Right atrium auricular region (tissue), 2 donors: ENCODE measurements at places on chromosomes 3 and 15.
A peak's percentile ranks its signal among the peaks of the same experiment; 100 is the strongest.

GRCh38 chr3:29207427-29207826 lies 73.4 kb upstream of the RBMS3 start:
- DNase-seq: no peak

DNA sequence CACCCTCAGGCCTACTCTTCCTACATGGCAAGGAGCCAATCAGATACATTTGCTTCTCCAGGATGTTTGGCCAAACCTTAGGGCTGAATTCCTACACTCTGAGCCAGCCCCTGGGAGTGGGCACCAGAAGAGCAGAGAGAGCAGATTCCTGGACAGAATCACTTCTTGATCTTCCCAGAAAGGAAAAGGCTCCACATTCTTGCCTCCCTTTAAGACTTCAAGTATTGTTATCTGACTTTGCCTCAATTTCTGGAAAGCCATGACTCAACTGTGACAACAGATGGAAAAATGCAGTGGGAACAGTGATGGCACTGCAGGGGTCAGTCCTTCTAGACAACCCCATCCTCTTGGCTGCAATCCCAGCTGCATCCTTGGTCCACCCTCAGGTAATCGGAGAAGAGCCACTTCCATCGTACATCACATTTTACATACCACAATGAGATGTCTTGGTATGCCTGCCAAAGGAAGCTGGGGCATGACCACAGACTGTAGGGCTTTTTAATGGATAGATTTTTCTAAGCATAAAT lies 21.0 kb downstream of the SLCO2A1 start:
- DNase-seq: peak; percentile 49

DNA sequence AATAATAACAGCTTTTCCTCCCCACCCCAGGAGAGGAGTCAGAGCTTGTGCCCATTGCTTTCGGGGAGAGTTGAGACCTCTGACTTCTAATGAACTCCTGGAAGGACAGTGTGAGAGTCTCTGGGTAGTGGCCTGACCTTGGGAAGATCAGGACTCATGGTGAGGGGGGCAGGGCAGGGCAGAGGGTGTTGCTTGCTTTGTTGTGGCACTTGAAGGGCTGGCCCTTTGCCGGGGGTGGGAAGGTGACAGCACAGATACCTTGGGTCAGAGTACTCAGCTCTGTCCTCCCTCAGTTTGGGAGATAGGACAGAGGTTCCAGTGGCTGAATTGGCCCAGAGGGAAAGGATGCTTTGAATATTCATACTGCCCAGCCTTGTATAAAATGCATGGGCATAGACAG lies 15.8 kb downstream of the RBP2 start:
- no peak for DNase-seq

DNA sequence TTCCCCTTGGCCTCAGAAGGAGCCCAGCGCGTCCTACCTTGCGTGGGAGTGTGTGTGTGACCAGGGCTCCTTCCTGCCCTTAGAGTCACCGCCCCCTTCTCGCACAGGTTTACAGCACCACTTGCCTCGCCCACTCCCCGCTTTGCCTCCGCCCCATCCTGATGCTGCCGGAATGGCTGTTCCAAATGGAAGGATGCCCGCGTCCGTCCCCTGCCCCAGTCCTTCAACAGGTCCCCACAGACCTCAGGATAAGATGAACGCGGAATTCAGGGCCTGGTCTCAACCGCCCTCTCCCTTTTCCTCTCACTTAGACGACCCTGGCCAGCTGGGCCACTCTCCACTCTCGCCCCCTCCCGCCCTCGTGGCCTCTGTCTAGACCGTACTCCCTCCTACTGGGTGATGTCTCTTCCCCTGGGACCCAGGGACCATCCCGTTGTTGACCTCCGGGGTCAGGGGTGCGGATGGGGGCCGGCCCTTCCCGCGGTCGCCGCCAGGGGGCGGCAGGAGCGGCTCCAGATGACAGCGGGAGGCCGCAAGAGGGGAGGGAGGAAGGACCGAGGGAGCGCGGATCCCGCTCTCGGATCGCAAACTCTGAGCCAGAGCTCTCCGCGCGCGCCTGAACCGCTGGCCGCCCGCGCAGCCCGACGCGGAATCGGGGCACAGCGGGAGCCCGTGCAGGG lies at the start of gene THSD4:
THSD4 (plus strand) TSS at position 585 of the 680 bp plus-strand sequence.
- no peak for DNase-seq

DNA sequence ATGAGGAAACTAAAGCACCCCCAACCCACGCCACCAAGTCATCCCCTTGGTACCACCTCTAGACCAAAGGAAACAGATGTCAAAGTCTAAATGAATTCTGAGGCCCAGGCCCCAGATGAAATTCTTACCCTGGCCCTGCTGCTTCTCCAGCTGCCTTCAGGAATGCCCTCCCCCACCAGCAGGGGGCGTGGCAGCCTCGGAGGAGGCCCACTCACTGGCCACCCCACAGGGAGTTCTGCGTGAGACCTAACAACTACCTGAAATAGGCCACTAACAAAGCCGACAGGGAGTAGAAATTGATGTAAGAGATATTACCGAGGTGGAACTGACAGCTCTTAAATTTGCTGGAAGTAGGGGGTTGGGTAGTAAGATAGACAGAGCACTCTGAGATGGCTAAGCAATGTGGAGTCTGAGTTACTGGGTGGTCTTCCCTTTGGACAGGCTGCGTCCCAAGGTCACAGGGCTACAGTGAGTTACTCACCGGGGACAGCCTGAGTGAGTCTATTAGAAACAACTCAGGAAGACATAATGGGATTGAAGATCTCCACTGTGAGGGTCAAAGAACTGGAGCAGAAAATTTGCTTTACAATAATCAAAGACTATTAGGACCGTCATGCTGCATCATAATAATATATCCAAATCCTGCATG lies 240.7 kb downstream of the SHOX2 start:
- DNase-seq: no peak

DNA sequence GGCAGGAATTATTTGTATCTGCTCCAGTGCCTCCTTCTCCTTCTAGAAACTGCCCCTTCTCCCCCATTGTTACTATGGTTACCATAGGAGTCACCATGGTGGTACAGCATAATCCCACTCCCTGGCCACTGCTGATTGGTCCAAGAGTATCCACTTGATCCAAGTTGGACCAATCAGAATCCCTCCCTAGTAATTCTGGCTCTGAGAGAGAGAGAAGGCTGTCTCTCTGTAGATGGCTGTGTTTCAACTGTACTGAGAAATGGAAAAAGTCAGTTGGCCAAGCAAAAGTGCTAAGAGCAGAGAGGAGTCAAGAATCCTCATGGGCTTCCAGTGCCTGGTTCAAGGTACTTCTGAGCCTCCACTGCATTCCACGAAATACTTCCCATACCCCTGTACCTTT lies 120.6 kb upstream of the SPATA12 start:
- DNase-seq: no peak

GRCh38 chr3:153856932-153857331 lies 264.3 kb upstream of the ARHGEF26 start:
- no peak for DNase-seq

GRCh38 chr15:47184003-47184907 lies 533.0 kb upstream of the SEMA6D start:
- no peak for DNase-seq

GRCh38 chr3:165796701-165797100 lies 40.5 kb downstream of the BCHE start:
- no peak for DNase-seq

DNA sequence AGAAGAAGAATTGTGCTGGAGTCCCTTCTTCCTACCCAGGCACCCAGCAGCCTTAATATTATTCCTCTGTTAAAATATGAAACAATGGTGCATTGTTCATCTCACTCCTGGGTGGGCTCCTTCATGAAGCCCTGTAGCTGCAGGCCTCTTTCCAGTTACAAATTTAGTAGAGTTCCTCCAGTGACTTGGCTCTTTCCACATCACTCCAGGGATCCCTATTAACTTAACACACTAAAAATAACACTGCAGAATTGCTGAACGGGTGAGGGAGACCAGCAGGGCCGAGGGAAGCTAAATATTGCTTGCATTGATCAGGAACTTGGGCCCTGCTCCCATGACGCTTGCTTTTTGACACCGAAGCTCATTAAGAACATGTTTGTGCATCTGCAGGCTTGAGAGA lies 142.3 kb downstream of the PDCD6IP start:
- DNase-seq: no peak

- no peak for DNase-seq
Observed at GRCh38 chr3:167861649-167862048, 126.1 kb downstream of the SERPINI1 start.

DNA sequence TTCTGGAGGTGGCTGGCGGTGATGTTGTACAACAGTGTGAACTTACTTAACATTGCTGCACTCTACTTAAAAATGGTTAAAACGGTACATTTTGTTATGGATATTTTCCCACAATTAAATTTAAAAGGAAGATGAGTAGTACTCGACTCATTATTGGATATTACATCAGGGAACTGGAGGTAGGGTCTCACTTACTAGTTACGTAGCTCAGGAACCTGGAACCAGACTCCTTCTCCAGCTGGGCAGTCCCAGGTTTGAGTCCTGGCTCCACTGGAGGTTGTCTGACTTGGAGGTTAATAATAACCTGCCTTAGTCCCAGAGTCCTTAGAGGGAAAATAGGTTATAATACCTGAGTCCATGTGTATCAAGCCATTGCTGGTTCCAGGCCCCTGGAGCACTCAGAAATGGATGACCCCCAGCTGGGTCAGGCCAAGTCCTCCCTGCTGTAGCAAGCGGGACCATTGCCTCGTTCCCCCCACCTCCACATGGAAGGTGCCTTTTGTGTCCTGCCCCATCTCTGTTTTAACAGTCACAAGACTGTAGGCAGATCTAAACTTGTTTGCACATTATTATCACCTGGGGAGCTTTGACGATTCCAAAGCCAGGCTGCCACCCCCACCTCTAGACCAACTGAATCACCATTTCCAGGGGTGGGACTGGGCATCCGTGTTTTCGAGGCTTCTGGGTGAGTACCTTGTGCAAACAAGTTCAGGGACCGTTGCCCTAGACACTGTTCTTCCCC lies 126.6 kb downstream of the IGF1R start:
- no peak for DNase-seq

DNA sequence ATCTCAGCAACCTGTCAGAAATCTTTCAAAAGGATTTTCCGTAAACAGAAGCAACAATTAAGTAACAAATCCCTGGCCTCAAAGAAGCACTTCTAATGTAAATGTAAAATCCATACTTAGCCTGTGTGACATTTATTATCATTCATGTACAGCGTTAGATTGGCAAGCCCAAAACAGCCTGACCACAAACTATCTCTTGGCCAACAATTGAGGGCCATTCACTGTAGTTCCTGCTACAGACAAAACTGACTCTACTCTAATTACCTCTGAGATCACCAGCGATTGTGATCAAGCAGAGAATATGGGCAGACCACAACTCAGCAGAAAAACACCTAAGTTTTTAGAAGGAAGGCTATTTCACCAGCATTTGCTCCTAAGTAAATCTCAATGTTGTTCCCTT lies 9.2 kb downstream of the SHQ1 start:
- no peak for DNase-seq

- no peak for DNase-seq
Observed at GRCh38 chr3:59885899-59886400, 836.1 kb upstream of the CFAP20DC start.

DNA sequence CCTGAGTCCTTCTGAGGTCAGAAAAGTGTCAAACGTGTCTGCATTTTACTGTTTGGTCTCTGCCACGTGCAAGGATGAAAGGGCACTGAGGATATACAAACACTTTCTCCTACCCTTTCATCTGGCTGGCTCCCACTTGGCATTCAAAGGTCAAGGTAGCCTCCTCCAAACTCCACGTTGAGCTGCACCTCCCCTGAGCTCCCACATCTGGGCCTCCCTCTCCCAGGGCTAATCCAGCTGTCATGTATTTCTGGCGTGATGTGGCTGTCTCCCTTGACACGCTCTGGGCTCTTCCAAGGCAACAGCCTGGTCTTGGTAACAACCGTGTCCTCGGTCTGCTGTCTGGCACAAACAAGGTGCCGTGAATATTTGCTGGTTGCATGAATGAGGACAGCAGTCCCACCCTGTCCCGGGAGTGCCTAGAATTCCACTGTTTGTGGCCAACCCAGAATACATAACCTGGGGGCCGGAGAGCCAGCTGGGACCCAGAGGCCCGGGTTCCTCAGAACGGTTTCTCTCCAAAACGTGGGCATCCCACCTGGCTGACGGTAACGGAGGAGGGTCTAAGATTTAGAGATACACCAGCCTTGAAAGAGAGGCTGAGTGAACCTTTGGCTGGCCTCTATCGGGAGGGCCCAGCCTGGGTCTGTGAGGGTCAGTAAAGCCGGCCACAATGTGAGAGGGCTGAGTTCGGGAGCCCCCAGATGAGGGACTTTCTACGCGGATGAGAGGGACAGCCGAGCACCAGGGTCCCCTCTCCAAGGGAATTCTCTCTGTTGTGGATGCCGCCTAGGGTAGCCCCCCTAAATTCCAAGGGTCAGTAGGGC lies 767 bp downstream of the GLT8D1 start:
- peak; percentile 61 for DNase-seq

DNA sequence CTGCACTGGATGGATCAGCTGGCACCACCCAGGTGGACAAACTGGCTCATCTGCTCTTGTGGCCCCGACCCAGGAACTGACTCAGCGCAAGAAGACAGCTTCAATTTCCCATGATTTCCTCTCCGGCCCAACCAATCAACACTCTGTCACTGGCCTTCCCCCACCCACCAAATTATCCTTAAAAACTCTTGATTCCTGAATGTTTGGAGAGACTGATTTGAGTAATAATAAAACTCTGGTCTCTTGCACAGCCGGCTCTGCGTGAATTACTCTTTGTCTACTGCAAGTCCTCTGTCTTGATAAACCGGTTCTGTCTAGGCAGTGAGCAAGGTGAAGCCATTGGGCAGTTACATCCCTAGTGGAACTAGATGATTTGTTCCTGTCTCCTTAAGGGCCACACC lies 16.1 kb downstream of the BDH1 start:
- DNase-seq: no peak

- DNase-seq: no peak
Observed at GRCh38 chr3:119981386-119981785, 112.9 kb downstream of the GSK3B start.

GRCh38 chr15:31302029-31302657 lies 24.5 kb upstream of the KLF13 start:
- peak; percentile 55 for DNase-seq

GRCh38 chr3:112390783-112391641 lies 58.1 kb downstream of the CD200 start:
- no peak for DNase-seq

DNA sequence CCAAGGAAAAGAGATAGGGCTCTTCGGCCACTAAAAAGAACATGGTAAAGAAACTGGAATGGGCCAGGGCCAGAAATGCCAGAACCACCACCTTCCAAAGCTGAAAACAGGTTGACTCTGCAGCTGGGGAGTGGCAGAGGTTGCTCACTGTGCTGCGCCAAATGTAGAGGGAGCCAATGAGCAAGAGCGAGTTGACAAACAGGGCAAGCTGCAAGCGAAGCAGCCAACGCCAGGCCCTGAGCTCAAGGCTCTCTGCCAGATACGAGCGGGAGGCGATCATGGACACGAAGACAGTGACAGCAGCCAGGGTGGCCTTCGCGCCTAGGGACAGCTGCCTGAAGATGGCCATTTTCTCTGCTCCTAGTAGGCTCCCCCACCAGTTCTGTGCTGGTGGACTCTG lies 3.1 kb downstream of the GLB1 start:
- no peak for DNase-seq

- no peak for DNase-seq
Observed at GRCh38 chr3:150278195-150278594, 129.9 kb upstream of the TSC22D2 start.
